ENCODE measurements at places on chromosomes 2 and 18. TPM values are rescaled to one million over a fixed set of nuclear protein-coding genes. Genes with fewer than 3 reads are reported as not detected.

- H3K4me1 ChIP-seq: no peaks in the 10 kb centered on the region
- H3K4me3 ChIP-seq: no peak overlapping the region
- H3K27ac ChIP-seq: no peak overlapping the region
- no peaks in the 10 kb centered on the region for H3K36me3 ChIP-seq
- H3K27me3 ChIP-seq: peaks cover 4% of the 10 kb centered on the region
Measured at GRCh38 chr2:1713142-1713838, 31.0 kb downstream of the PXDN start.

DNA sequence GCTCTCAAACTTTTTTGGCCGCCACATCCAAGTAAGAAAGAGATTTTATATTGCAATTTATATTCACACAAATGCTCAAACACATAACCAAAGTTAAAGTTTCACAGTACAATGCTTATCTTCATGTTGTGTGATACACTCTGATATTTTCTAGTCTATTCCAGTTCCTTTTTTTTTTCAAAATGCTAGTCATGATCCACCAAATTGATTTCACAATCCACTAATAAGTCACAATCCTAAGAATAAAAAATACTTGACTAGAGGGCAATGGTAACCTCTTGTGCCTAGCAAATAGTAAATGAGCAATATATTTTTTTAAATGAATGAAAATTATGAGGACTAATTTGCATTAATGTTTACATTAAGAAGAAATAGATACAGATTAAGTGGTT, 5.8 kb upstream of the PTPN4 start:
- no peak overlapping the region for H3K27ac ChIP-seq
- H3K27me3 ChIP-seq: no peaks in the 10 kb centered on the region
- peaks cover 13% of the 10 kb centered on the region for H3K4me1 ChIP-seq
- no peak for ATAC-seq

DNA sequence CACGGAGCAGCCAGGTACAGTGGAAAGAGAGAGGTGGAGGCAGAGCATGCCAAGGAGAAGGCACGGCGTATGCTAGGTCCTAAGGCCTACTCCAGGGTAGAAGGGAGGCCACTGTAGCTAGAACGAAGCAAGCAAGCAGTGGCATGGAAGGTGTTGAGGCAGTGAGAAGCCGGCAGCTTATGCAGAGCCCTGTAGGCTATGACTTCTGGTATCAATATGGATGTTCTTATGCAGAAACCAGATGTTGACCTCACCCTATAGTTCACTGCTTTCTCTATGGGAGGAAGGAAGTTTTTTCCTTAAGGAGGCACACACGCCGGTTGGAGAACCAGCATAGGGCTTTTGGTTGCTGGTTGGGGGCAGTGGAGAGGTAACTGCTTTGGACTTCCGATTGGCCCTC, 6.1 kb downstream of the MGAT5 start:
- H3K36me3 ChIP-seq: peaks cover 66% of the 10 kb centered on the region
- H3K4me1 ChIP-seq: peaks cover 48% of the 10 kb centered on the region
- no peak for ATAC-seq
- peak overlapping the region; percentile 42 for H3K4me3 ChIP-seq
- H3K27ac ChIP-seq: peak overlapping the region; percentile 71
- H3K27me3 ChIP-seq: no peaks in the 10 kb centered on the region

DNA sequence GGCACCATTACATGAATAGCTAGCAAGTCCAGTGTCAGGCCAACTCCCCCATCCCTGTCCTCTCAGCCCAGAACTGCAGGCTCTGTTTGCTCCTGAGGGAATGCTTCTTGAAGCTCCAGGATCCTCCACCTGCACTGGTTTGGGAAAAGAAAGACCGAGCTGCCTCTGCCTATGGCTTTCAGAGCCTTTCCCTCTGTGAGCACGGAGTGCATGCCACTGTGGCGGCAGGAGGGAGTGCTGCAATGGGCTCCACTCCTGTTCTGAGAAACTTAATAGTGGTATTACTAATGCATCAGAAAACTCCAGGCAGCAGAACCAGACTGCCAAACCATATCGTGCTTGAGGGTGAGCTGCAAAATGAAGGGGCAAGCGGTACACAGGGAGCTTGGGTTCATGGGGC, 271.8 kb downstream of the SRBD1 start:
- H3K4me3 ChIP-seq: no peak overlapping the region
- H3K27me3 ChIP-seq: peaks cover 5% of the 10 kb centered on the region
- H3K4me1 ChIP-seq: no peaks in the 10 kb centered on the region
- H3K36me3 ChIP-seq: no peaks in the 10 kb centered on the region
- H3K27ac ChIP-seq: no peak overlapping the region

- no peak overlapping the region for H3K4me3 ChIP-seq
- H3K4me1 ChIP-seq: no peaks in the 10 kb centered on the region
- no peaks in the 10 kb centered on the region for H3K27me3 ChIP-seq
- H3K36me3 ChIP-seq: no peaks in the 10 kb centered on the region
- H3K27ac ChIP-seq: no peak overlapping the region
Measured at GRCh38 chr2:50975546-50975945, 56.4 kb downstream of the NRXN1 start.

DNA sequence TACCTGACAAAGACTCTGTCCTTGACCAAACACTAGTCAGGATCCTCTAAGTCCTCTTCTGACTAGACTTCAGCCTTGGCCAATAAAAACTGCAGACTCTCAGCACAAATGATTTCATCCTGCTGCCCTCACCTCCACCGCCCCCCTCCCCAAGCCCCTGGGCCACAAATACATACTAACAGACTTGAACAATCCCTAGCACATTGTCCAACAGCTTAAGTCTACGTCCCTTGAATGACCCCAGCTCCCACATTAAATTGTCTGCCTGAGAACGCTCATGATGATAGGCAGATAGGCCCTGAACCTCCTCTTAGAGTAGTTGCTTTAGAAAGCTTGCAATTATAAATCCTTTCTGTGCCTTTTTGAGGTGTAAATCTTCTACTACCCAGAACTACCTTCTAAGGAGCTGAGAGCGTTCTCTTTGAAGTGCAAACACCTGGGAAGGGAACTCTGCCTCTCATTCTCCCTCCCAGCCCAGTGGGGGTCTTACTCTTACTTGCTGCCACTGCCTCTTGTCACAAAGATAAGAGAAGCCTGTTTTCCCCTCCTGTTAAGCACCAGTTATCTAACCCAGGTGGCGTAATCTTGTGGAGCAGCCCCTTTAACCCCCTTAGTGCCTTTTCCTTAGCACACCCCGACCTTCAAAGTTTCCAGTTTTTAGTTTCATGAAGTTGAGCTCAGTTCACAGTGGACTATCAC, 1225.6 kb downstream of the LRP1B start:
- no peak overlapping the region for H3K27ac ChIP-seq
- H3K4me1 ChIP-seq: no peaks in the 10 kb centered on the region
- H3K36me3 ChIP-seq: no peaks in the 10 kb centered on the region
- H3K27me3 ChIP-seq: no peaks in the 10 kb centered on the region
- no peak for ATAC-seq

GRCh38 chr2:230690439-230690838, 22.2 kb upstream of the CAB39 start:
- H3K27me3 ChIP-seq: no peaks in the 10 kb centered on the region
- no peak for ATAC-seq
- peaks cover 8% of the 10 kb centered on the region for H3K4me1 ChIP-seq
- H3K27ac ChIP-seq: no peak overlapping the region
- no peaks in the 10 kb centered on the region for H3K36me3 ChIP-seq

DNA sequence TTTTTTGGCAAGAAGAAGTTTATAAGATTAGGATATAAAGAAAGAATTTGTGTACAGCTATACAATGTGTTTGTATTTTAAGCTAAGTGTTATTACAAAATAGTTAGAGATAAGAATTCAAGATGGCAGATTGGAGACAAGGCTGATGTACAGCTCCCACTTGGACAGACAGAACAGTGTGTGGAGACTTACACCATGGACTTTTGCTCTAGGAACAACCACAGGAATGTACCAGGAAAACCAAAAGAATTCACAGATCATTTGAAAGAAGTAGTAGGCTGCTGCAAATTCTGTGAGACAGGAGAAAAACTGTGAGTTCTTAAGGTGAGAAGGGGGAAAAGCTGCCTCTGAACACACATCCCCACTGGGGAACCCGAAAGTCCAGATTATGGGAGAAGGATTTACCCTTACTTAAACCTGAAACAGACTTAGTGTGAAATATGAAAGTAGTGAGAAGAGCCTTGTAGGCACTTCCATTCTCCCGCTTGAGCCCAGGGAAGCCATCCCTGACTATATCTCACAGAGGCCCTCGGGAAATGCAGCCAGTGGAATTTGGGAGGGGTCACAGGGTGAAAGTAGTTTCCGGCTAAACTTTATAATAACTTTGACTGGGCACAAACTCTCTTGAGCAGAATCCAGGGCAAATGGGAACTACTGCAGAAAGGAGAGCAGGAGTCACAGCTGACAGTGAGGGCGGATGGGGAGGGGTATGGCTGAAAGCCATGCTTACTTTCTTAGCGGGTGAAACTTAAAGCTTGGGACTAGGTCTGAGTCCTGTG, 11.6 kb upstream of the RPRD1A start:
- H3K36me3 ChIP-seq: no peaks in the 10 kb centered on the region
- no peak for ATAC-seq
- H3K27me3 ChIP-seq: peaks cover 11% of the 10 kb centered on the region
- no peaks in the 10 kb centered on the region for H3K4me1 ChIP-seq
- no peak overlapping the region for H3K27ac ChIP-seq

- H3K27me3 ChIP-seq: no peaks in the 10 kb centered on the region
- no peaks in the 10 kb centered on the region for H3K36me3 ChIP-seq
- H3K4me1 ChIP-seq: no peaks in the 10 kb centered on the region
- no peak overlapping the region for H3K4me3 ChIP-seq
- H3K27ac ChIP-seq: no peak overlapping the region
Measured at GRCh38 chr2:189252991-189253675, 73.6 kb upstream of the COL5A2 start.

- H3K4me3 ChIP-seq: no peak overlapping the region
- H3K36me3 ChIP-seq: no peaks in the 10 kb centered on the region
- H3K27ac ChIP-seq: peak overlapping the region; percentile 8
- ATAC-seq: peak; percentile 39
- H3K4me1 ChIP-seq: no peaks in the 10 kb centered on the region
Measured at GRCh38 chr2:147045113-147045512, 799.7 kb upstream of the ACVR2A start.

DNA sequence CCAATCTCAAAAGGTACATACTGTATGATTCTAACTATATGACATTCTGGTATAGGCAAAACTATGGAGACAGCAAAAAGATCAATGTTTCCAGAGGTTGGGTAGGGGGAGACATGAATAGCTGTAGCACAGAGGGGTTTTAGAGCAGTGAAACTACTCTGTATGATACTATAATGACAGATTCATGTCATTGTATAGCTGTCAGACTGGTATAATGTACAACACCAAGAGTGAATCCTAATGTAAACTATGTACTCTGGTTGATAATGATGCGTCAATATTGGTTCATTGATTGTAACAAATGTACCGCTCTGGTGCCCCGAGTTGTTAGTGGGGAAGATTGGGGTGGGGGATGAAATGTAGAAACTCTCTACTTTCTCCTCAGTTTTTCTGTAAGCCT, 172.4 kb upstream of the SPOPL start:
- H3K27me3 ChIP-seq: no peaks in the 10 kb centered on the region
- H3K36me3 ChIP-seq: no peaks in the 10 kb centered on the region
- no peaks in the 10 kb centered on the region for H3K4me1 ChIP-seq

GRCh38 chr2:54382601-54383000, 73.5 kb upstream of the SPTBN1 start:
- no peaks in the 10 kb centered on the region for H3K36me3 ChIP-seq
- H3K4me3 ChIP-seq: no peak overlapping the region
- H3K27ac ChIP-seq: no peak overlapping the region
- no peaks in the 10 kb centered on the region for H3K4me1 ChIP-seq
- peaks cover 7% of the 10 kb centered on the region for H3K27me3 ChIP-seq

GRCh38 chr18:77066689-77067088, 65.9 kb downstream of the MBP start:
- H3K36me3 ChIP-seq: peaks cover 93% of the 10 kb centered on the region
- H3K27me3 ChIP-seq: no peaks in the 10 kb centered on the region
- peak overlapping the region; percentile 100 for H3K27ac ChIP-seq
- H3K4me1 ChIP-seq: peaks cover 80% of the 10 kb centered on the region

ACTG2 gene
- total RNA-seq: not detected

HS6ST1 gene
- 3.8 TPM for total RNA-seq

DES gene
- not detected for total RNA-seq

LCT gene
- total RNA-seq: 0.45 TPM

FOXI3 gene
- not detected for total RNA-seq

GALR1 gene
- total RNA-seq: not detected

SLC66A3 gene
- total RNA-seq: 8.4 TPM

ARHGAP25 gene
- total RNA-seq: 95.9 TPM

CPO gene
- total RNA-seq: not detected

SERPINB13 gene
- not detected for total RNA-seq

TEX44 gene
- total RNA-seq: not detected

Measured in activated T-helper 17 cell treated with anti-CD3 and anti-CD28 coated beads, Interleukin-2, amount 50 U/mL, for 72 hours (primary cell).